ENCODE measurements at places on chromosomes 11 and 22. TPM values are rescaled to one million over a fixed set of nuclear protein-coding genes. Genes with fewer than 3 reads are reported as not detected.

GRCh38 chr11:77054084-77054483 is 12.7 kb upstream of the CAPN5 start:
- H3K4me3 ChIP-seq, result no peak overlapping the region
- no peaks in the 10 kb centered on the region for H3K4me1 ChIP-seq
- H3K27ac ChIP-seq, result no peak overlapping the region
- peaks cover 2% of the 10 kb centered on the region for H3K27me3 ChIP-seq
- DNase-seq, result no peak
- H3K36me3 ChIP-seq, result no peaks in the 10 kb centered on the region

GRCh38 chr11:115924744-115925567 is 420.7 kb upstream of the CADM1 start:
- no peak overlapping the region for H3K4me3 ChIP-seq
- no peak overlapping the region for H3K27ac ChIP-seq
- no peak for DNase-seq
- H3K36me3 ChIP-seq, result no peaks in the 10 kb centered on the region
- H3K4me1 ChIP-seq, result peaks cover 11% of the 10 kb centered on the region

- no peaks in the 10 kb centered on the region for H3K27me3 ChIP-seq
- no peak overlapping the region for H3K4me3 ChIP-seq
- H3K4me1 ChIP-seq, result no peaks in the 10 kb centered on the region
- no peak overlapping the region for H3K27ac ChIP-seq
- no peak for DNase-seq
- no peaks in the 10 kb centered on the region for H3K36me3 ChIP-seq
These were observed 1034.3 kb downstream of the LRRC4C start for GRCh38 chr11:40425168-40425567.

The SCGB1D4 gene
- not detected for total RNA-seq

- peaks cover 39% of the 10 kb centered on the region for H3K4me1 ChIP-seq
- H3K36me3 ChIP-seq, result no peaks in the 10 kb centered on the region
- no peak overlapping the region for H3K4me3 ChIP-seq
- DNase-seq, result peak; percentile 86
These were observed 105.6 kb downstream of the RRAS2 start for GRCh38 chr11:14253421-14253820.

GRCh38 chr11:1836011-1836945 is 1.5 kb downstream of the SYT8 start:
- no peak overlapping the region for H3K27ac ChIP-seq
- peaks cover 2% of the 10 kb centered on the region for H3K27me3 ChIP-seq

DNA sequence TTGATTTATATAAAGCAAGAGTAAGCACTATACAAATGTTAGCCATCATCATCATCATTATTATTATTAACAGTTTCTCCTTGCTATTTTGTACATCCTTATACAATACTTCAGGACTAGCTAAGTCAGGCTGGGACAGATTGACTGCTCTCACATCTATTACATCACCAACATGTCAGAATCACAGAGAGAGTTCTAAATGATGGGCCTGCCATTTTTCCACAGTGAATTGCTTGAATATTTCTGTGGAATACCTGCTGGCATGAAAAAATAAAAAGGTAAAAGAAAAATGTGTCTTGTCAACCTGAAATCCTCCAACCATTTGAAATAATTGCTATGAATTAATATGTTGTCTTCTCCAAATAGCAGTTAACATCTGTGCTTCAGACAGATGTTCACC is 1311.3 kb downstream of the FAM181B start:
- no peak overlapping the region for H3K4me3 ChIP-seq
- H3K27me3 ChIP-seq, result no peaks in the 10 kb centered on the region
- no peaks in the 10 kb centered on the region for H3K36me3 ChIP-seq
- H3K27ac ChIP-seq, result no peak overlapping the region
- H3K4me1 ChIP-seq, result no peaks in the 10 kb centered on the region

DNA sequence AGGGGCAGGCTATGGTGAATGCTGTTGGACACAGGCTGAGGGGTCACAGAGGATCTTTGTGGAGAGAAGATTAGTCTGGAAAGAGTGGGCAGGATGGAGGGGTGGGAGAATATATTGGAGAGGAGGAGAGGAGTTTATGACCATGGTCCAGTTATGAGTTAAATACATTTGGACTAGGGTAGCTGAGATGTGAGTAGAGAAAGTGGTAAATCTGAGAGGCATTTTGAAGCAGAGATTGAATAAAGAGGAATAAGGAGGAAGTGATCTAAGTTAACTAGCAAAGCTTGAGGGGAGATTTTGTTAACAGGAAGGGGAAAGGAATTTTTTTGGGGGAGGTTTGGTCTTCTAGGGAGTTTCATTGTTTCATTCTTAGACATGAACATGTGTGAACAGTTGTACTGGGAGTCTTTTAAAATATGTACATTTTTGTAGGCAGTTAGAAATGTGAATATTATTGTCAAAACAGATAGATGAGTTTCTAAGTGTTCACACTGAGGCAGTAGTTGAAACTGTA is 43.1 kb upstream of the EED start:
- H3K4me3 ChIP-seq, result no peak overlapping the region
- H3K36me3 ChIP-seq, result no peaks in the 10 kb centered on the region
- H3K27ac ChIP-seq, result no peak overlapping the region
- no peaks in the 10 kb centered on the region for H3K4me1 ChIP-seq
- H3K27me3 ChIP-seq, result no peaks in the 10 kb centered on the region
- DNase-seq, result no peak

- peaks cover 4% of the 10 kb centered on the region for H3K4me1 ChIP-seq
- H3K27ac ChIP-seq, result no peak overlapping the region
- H3K36me3 ChIP-seq, result no peaks in the 10 kb centered on the region
- DNase-seq, result no peak
- H3K4me3 ChIP-seq, result no peak overlapping the region
These were observed 13.5 kb downstream of the SGSM3 start for GRCh38 chr22:40383905-40384304.

GRCh38 chr11:80486678-80487077 is 1045.8 kb upstream of the TENM4 start:
- H3K4me3 ChIP-seq, result no peak overlapping the region
- DNase-seq, result no peak
- no peak overlapping the region for H3K27ac ChIP-seq
- no peaks in the 10 kb centered on the region for H3K36me3 ChIP-seq

GRCh38 chr22:39723899-39724351 is 153.4 kb downstream of the CACNA1I start:
- no peak overlapping the region for H3K4me3 ChIP-seq
- H3K36me3 ChIP-seq, result no peaks in the 10 kb centered on the region
- peaks cover 7% of the 10 kb centered on the region for H3K4me1 ChIP-seq
- no peak overlapping the region for H3K27ac ChIP-seq
- peaks cover 47% of the 10 kb centered on the region for H3K27me3 ChIP-seq

DNA sequence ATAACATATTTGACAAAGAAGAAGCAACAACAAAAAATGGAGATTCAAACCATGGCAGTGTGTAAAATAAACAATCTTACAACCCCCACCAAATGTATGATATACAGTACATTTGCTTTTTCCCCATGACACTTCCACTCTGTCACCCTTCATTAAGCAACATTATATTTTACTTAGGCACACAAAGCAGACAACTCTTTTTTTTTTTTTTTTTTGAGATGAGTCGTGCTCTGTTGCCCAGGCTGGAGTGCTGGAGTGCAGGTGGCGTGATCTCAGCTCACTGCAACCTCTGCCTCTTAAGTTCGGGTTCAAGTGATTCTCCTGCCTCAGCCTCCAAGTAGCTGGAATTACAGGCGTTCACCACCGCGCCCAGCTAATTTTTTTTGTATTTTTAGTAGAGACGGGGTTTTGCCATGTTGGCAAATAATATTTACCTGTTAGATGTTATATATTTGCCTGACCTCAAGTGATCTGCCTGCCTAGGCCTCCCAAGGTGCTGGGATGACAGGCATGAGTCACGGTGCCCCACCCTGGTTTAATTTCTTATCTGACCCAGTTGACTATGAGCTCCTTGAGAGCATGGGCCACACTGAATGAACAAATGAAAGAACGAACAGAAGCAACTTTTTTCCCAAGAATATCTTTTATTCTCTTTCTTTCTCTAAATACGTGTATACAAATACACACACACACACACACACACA is 5.5 kb upstream of the PCF11 start:
- H3K36me3 ChIP-seq, result no peaks in the 10 kb centered on the region
- peaks cover 3% of the 10 kb centered on the region for H3K4me1 ChIP-seq
- DNase-seq, result no peak
- H3K4me3 ChIP-seq, result no peak overlapping the region
- no peak overlapping the region for H3K27ac ChIP-seq
- peaks cover 4% of the 10 kb centered on the region for H3K27me3 ChIP-seq

The C11orf97 gene
- total RNA-seq, result not detected

GRCh38 chr22:44783581-44783980 is 31.2 kb downstream of the ARHGAP8 start:
- no peaks in the 10 kb centered on the region for H3K27me3 ChIP-seq
- no peak overlapping the region for H3K27ac ChIP-seq
- no peaks in the 10 kb centered on the region for H3K4me1 ChIP-seq
- H3K36me3 ChIP-seq, result no peaks in the 10 kb centered on the region
- DNase-seq, result no peak
